ENCODE measurements at places on chromosomes 7 and 10. TPM values are rescaled to one million over a fixed set of nuclear protein-coding genes. Genes with fewer than 3 reads are reported as not detected.

The FEZF1 gene
- total RNA-seq: not detected

The UPK3BL2 gene
- 2.5 TPM for total RNA-seq

The ST8SIA6 gene
- not detected for total RNA-seq

The MALRD1 gene
- total RNA-seq: 0.16 TPM

The MRC1 gene
- total RNA-seq: not detected

The ACSL5 gene
- 3.3 TPM for total RNA-seq

The TMEM139 gene
- total RNA-seq: 0.09 TPM

The MRLN gene
- not detected for total RNA-seq

The PNLIPRP2 gene
- total RNA-seq: not detected

The CCL26 gene
- 1.4 TPM for total RNA-seq

The CUBN gene
- total RNA-seq: 2.2 TPM

The SMO gene
- 8.7 TPM for total RNA-seq

The VPS37D gene
- 7.5 TPM for total RNA-seq

The NEUROD6 gene
- total RNA-seq: not detected
